ENCODE measurements at places on chromosomes 12 and 14. TPM values are rescaled to one million over a fixed set of nuclear protein-coding genes. Genes with fewer than 3 reads are reported as not detected.

GRCh38 chr14:103362780-103363179 lies 22.4 kb upstream of the MARK3 start:
- H3K4me3 ChIP-seq: no peak overlapping the region
- peaks cover 4% of the 10 kb centered on the region for H3K4me1 ChIP-seq
- no peak overlapping the region for H3K27ac ChIP-seq
- peaks cover 17% of the 10 kb centered on the region for H3K36me3 ChIP-seq
- peaks cover 15% of the 10 kb centered on the region for H3K27me3 ChIP-seq

DNA sequence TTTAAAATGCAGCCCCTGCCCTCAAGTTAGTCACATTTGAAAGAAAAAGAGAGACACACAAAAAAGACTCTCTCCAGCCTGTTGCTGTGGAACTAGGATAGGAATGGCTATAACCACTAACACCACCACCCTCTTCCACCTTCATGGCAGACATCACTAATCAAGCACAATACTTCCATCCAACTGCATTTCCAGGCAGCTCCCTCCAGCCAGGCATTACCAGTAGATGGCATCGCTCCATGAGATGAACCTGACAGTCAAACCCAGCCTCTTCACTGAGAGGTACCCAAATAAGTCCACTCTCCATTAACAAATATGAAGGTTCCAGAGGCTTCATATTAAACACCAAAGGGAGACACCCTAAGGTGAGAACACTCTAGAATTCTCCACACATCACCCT lies 24.4 kb downstream of the SLC8B1 start:
- no peak overlapping the region for H3K27ac ChIP-seq
- H3K27me3 ChIP-seq: no peaks in the 10 kb centered on the region
- H3K36me3 ChIP-seq: peaks cover 17% of the 10 kb centered on the region
- no peaks in the 10 kb centered on the region for H3K4me1 ChIP-seq
- DNase-seq: no peak

DNA sequence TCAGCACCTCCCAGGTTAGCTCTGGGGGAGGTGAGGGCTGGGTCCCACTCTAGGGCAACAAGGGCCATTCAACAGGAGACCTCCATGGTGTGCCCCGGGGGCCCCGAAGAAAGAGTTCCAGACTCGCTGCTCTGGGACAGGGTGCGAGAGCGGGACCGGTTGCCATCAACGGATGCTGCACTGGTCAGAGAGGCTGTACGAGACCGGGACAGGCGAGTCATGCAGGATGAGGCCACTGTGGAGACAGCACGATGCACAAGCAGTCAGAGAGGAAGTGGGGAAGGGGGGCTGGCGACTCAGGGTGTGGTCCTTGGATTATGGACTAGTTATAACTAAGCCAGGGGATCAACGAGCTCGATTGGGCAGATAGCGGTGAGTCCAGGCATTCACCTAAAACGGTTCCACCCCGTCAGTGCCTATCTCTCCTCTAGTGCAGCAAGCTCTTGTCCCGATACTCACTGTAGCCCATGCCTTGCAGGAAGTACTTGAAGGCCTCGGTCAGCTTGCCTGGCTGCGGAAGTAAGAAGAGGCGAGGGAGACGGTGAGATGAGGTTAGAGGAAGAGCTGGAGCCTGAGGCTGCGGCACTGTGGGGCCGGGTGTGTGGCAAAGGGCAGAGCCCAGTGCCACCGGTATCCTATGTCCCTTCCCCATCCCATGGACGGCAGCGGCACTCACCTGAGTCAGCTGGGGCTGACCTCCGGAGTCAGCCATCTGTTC lies 7.2 kb downstream of the NDRG2 start:
- no peak overlapping the region for H3K27ac ChIP-seq
- H3K4me1 ChIP-seq: no peaks in the 10 kb centered on the region
- H3K4me3 ChIP-seq: no peak overlapping the region
- no peaks in the 10 kb centered on the region for H3K36me3 ChIP-seq

DNA sequence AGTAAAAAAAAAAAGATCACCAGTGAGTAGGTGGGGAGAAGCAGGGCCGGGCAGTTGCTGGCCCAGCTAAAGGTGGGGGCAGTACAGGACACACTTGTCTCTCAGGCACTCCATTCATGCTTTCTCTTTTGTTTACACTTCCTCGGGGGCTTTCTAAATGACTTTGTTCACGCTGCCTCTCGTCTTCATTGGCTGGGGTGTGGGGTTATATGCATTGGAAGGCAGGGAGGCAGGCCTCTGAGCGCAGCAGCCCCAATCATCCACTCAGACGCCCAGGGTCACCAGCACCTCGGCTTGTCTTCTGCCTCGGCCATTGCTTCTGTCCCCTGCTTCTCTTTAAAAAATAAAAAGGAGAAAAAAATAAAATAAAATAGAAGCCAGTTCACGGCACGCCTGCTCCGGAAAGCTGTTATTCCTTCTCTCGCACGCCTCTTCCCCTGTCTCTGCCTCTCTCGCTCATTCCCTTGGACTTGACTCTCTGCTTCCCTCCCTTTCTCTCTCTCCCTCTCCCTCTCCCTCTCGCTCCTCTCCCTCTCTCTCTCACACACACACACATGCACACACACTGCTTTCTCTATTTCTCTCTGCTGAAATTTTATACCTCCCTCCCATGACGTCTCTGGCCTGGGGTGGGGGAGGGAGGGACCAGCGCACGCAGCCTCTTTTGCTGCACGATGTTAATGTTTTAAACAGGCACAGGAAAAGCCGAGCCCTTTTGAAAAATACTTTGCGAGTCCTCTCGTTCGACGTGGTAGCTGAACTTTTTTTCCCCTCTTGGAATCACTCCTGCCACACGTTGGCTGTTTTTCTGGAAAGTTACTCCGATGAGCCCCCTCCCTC lies at the start of gene TGFB3:
Gene TGFB3, minus strand, starts transcription at position 570 of the 840 bp plus-strand sequence. CDS start 1,102 bp downstream, outside the sequence.
- peak within 1 kb of the TSS; percentile 80 for H3K27ac ChIP-seq
- H3K4me1 ChIP-seq: peaks cover 39% of the 10 kb centered on the region
- no peaks in the 10 kb centered on the region for H3K27me3 ChIP-seq
- H3K36me3 ChIP-seq: no peaks in the 10 kb centered on the region
- peak within 1 kb of the TSS; percentile 83 for H3K4me3 ChIP-seq

DNA sequence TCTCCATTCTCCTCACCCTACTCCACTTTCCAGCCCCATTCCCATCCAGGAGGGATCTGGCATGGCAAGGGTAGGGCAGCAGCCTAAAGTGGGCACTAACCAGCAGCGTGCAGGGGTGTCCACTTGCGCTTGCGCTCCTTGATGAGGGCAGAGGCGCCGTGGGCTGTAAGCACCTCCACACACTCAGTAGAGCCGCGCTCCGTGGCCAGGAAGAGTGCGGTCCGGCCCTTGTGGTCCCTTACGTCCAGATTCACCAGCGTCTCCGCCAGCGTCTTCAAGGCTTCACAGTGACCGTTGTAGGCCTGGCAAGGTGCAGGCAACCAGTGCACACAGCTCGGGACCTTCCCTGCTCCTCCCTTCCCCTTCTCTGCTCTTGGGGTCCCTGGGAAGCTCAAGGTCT lies 10.3 kb downstream of the ANKRD52 start:
- H3K27me3 ChIP-seq: no peaks in the 10 kb centered on the region
- H3K27ac ChIP-seq: no peak overlapping the region
- H3K4me1 ChIP-seq: no peaks in the 10 kb centered on the region
- H3K36me3 ChIP-seq: peaks cover 11% of the 10 kb centered on the region
- H3K4me3 ChIP-seq: no peak overlapping the region

The PLEKHH1 gene
- total RNA-seq: 3.3 TPM

Data from activated naive CD8-positive, alpha-beta T cell treated with anti-CD3 and anti-CD28 coated beads for 36 hours (primary cell).